ENCODE measurements at places on chromosomes 12 and 14.
A peak's percentile ranks its signal among the peaks of the same experiment; 100 is the strongest.

DNA sequence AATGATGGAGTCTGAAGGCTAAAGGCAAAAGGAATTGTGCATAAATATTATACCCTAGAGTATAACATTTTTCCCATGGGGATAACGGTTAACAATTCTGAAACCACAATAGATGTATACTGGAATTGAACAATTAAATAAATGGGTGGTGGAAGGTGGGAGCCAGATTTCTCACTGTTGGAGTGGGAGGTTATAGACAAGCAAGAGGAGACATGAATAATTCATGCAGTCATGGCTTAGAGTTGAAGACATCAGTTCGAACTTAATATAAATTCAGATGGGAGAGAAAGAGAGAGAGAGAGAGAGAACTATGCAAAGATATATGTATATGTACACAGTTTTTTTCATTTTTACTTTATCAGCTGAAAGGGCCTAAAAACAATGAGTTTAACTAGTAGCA, 523.9 kb downstream of the FOXG1 start:
- no peak for DNase-seq

GRCh38 chr12:56806303-56806702, 43.2 kb downstream of the HSD17B6 start:
- no peak for DNase-seq

DNA sequence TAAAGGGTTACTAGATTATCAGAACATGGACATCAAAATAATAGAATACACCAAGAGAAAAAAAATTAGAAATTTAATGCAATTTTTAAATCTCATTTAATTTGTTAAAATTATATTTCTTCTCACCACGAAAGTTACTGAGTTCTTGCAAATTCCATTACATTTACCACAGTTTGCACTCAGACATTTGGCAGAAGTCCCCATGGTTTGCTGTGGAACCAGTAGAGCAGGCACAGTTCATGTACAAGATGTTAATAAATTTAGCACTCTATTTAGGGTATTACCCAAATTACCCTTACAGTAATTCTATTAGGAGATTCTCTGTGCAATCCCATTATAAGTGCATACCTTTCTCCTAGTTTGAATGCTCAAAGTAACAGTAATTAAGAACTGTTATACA, 9.7 kb downstream of the SCN8A start:
- DNase-seq, result no peak

DNA sequence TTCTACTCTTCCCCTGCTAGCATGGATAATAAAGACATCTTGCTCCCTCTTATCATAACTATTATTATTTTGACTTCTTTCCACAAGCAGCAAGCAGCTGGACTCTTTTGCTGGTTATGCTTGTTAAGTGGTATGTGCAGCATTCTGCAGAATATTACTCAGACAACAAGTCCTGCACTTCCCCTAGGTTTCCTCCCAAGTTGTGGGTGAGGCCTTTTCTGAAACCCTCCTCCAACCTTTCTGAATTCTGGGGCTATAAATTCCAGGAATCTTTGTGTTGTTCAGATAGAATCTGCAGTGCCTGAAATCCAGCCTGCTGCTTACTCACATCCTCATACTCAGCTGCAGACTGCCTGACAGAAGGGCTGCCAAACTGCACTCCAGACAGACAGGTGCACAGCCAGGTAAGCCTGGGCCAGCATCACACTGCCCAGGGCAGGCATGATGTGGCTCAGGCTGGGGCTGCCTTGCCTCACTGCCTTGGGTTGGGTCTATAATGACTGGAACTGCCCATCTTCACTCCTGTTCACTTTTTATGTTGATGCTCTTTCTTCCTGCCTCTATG, 6.2 kb upstream of the DHRS2 start:
- no peak for DNase-seq

GRCh38 chr14:73825551-73826188, 26.0 kb upstream of the PTGR2 start:
- peak; percentile 34 for DNase-seq

DNA sequence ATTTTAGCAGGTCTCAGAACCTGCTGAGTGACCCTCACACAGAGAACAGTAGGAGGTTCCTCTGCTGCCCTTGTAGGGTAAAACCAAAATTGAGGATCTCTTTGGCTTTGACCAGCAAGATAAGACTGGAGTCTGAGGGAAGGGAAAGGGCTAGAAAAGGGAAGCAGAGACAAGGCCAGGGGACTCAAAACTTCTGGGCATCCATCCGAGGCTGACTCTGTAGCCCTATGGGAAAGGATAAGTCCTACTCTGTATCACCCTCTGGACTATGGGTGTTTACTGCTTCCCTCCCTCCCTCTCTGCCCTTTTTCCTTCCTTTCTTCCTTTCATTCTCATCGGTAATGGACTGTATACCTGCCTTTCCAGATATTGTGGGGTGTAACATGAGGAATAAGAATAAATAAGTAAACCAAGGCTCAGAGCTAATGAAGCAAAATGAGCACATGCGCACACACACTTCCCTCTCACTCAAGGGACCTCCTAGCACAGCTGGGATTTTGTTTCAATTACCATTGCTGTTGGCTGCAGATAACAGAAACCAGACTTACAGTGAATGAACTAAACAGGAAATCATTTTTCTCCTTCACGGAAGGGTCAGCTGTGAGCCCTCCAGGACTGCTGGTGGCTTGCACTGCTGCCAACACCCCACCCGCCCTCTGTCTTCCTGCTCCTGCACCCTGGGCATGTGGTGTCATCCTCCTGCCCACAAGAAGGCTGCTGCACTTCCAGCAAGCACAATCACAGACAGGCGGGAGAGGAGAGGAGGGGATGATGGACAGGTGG, 404.4 kb upstream of the CCDC196 start:
- DNase-seq, result no peak

GRCh38 chr12:67943141-67943892, 45.9 kb upstream of the IFNG-AS1 start:
- DNase-seq, result peak; percentile 89

- no peak for DNase-seq
Measured at GRCh38 chr12:55681142-55682077, 26.3 kb downstream of the ITGA7 start.

DNA sequence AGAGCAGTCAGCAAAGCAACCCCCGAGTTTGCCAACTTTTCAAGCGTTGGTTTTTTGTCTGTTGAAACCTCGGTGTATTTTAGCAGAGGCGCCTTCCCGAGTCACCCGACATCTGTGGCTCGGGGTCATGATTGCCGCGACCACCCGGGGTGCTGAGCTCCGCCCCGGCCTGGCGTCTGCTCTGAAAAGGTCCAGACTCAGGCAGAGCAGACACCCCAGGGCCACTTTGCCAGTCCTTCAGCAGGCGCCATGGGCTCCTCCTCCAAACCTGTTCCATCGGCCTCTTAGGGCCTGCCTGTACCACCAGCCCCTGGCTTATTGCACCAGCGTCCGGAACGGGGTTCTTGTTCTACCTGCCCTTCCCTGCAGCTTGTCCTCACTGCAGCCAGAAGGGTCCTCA, 19.1 kb downstream of the ANKRD9 start:
- no peak for DNase-seq

DNA sequence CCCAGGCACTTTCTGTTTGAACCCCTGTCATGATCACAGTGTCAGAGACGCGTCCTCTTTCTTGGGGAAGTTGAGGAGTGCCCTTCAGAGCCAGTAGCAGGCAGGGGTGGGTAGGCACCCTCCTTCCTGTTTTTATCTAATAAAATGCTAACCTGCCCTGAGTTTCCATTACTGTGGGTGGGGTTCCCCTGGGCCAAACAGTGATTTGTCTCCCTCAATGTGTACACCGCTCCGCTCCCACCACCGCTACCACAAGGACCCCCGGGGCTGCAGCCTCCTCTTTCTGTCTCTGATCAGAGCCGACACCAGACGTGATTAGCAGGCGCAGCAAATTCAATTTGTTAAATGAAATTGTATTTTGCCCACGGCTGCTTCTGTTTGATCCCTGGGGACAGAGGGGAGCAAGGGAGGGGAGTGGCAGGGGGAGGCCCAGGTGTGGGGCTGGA, 5.1 kb downstream of the SHMT2 start:
- DNase-seq, result no peak

GRCh38 chr12:104171785-104172569, 34.0 kb upstream of the NFYB start:
- DNase-seq, result no peak

All from NCI-H748 treated with DMSO at 0.1 percent for 48 hours (cell line).